ENCODE measurements at places on chromosomes 7 and 10. TPM values are rescaled to one million over a fixed set of nuclear protein-coding genes. Genes with fewer than 3 reads are reported as not detected.

GRCh38 chr10:7861509-7862120 is 43.3 kb downstream of the TAF3 start:
- no peaks in the 10 kb centered on the region for H3K4me1 ChIP-seq
- no peaks in the 10 kb centered on the region for H3K27me3 ChIP-seq
- no peak for DNase-seq
- H3K36me3 ChIP-seq, result no peaks in the 10 kb centered on the region

DNA sequence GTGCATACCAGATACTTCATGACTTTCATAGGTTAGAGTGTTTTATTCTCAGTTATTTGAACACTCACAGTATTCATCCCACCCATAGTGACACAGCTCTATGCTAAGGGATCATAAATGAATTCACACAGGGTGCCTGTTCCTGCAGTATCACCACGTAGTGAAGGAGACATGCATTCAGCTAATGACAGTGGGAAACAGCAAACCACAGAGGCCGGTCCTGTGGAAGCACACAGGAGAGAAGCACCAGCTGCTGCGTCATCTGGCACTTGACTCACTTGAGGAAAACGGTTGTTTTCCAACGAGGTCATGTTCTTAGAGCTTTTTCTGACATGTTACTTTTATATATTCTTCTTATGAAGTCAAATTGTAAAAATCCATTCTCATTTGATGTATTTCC is 73.0 kb downstream of the UBE3C start:
- peak overlapping the region; percentile 48 for H3K27ac ChIP-seq
- DNase-seq, result peak; percentile 94
- no peaks in the 10 kb centered on the region for H3K4me1 ChIP-seq

DNA sequence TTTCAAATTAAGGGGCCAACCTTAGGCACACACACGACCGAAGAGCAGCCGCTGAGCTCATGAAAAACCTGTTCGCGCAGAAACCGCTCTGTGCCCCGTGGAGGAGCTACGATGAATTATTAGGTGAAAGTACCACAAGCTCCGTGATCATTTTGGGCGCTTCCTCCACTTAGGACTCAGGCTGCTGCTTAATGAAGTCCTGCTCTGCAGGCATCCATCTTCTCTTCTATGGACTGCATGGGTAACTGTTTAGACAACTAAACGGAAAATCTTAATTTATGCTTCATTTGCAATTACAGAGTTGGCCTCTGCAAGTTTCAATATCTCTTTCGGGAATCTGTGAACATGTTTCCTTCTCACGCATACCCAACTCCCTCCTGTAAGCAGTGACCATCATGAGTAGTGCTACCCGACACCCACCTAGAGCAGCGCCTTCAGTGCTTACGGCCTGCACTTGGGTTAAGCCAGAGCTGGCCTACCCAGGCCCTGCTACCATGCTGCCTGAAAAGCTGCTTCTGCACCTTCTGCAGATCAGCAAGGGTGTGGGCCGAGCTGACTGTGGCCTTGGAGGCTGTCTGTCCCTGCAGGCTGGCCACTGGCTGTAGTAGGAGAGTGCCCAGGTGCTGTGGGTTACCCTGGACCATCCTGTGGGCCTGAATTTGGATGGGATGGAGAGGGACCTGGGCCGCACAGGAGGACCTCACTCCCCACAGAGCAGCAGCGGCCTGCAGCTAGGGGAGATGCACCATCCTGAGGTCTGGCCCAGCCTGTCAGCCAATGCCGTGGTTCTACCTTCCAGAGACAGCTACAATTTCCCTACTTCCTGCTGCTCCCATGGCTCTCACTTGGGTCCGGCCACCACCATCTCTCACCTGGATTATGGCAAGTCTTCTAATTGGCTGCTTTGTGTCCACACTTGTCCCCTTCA is 36.0 kb downstream of the GNA12 start:
- no peak for DNase-seq
- H3K4me3 ChIP-seq, result no peak overlapping the region
- H3K4me1 ChIP-seq, result peaks cover 20% of the 10 kb centered on the region
- H3K36me3 ChIP-seq, result no peaks in the 10 kb centered on the region
- H3K27ac ChIP-seq, result no peak overlapping the region
- no peaks in the 10 kb centered on the region for H3K27me3 ChIP-seq

DNA sequence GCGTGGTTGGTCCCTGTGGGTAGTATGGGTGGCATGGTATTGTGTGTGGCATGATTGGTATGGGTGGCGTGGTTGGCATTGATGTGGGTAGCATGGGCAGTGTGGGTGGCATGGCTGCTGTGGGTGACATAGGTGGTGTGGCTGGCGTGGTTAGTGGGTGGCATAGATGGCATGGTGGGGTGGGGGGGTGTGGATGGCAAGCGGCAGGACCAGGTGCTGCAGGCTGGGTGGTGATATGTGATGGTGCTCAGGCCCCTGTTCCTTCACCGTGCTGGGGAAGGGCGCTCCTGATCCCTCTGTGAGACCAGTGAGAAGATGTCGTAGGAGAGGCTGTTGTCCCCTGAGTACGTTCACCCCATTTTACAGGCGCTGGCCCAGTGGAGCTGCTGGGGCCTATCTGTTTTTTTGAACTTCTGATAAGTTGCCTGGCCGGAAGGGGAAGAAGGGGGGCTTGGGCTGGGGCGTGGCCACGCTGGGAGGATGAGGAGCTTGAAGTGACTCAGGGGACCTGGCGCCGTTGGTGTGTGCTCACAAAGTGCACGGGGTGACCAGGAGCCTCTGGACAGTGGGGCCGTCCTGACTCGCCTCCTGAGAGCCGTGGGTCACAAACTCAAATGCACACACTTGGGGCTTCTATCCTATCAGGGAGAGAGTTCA is 17.5 kb downstream of the INPP5A start:
- H3K27me3 ChIP-seq, result no peaks in the 10 kb centered on the region
- H3K36me3 ChIP-seq, result no peaks in the 10 kb centered on the region

Gene SUV39H2
- 13.8 TPM for total RNA-seq

All from astrocyte (in vitro differentiated cells and primary cell).